GM19239 (cell line): ENCODE measurements at places on chromosomes 12 and 14.

GRCh38 chr12:57080855-57081254, 2.3 kb upstream of the NEMP1 start:
- no peak for DNase-seq

- DNase-seq, result no peak
Measured at GRCh38 chr12:51846911-51847642, 1.4 kb downstream of the FIGNL2 start.

- DNase-seq, result no peak
Measured at GRCh38 chr12:62717643-62718042, 217.3 kb downstream of the PPM1H start.

DNA sequence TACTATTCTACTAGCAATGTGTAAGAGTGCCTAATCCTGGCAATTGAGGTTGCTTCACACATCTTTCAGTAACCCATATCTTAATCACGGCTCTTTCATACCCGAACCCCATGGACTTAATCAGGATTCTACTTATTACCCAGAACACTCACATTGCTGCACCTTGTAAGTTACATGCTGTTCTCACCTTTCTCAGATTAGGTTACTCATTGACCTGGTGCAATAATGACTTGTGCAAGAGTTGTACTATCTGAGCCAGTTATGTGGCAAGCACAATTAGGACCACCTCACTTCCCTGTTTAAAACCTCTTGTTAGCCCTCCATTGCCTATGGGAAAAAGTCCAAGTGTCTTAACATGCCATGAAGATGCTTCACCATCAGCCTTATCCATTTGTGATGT, 306.7 kb upstream of the E2F7 start:
- no peak for DNase-seq

DNA sequence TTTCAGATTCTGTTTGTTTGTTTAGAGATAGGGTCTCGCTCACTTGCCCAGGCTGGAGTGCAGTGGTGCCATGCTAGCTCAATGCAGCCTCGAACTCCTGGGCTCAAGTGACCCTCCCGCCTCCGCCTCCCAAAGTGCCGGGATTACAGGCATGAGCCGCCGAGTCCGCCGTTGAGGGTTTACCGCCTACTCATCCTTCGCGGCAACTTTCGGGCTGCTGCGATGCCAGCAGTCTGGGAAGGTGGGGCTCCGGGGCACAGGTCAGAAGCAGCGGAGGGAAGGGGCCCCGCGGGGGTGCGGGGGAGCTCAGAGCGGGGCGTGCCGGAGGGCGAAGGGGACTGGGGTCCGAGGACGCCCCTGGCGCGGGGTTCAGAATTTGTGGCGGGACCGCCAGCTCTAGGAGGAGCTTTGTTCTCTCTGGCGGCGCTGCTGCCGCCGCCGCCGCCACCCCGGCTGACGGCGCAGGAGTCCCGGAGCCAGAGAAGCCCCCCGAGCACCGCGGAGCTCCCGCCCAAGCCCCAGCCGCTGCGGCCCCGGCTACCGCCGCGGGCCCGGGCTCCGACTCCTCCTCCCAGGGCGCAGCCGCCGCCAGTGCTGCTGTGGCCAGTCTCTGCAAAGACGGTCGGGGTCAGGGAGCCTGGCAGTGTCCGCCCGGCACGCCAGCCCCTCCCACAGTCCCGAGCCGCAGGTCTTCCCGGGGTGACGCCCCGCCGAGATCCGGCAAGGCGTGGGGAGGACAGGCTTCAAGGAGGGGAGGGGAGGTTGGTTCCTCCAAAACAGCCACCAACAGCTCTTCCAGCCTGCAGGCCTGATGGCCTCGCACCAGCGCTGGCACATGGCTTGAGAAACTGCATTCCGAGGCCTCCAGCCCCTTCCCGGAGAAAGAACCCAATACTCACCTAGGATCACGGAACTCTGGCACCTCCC, 10.9 kb upstream of the KRT77 start:
- no peak for DNase-seq

DNA sequence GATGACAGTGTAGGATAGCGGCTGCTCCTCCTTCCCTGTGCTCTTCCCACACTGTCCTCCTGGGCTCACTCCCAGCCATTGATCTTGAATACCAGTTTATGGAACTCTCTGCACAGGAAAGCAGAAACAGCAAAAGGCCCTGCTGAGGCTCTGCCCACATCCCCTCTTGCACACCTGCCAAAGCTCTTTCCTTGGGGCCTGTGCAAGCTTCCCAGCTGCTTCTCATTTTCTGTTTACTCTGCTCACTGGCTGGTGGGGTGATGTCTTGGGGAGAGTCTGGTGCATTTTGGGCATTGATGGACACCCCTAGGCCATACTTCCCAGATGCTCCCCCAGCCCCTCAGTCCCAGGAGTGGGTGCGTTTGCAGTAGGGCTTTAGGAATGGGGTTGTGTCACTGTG, 361.8 kb downstream of the TMEM121 start:
- DNase-seq, result no peak

DNA sequence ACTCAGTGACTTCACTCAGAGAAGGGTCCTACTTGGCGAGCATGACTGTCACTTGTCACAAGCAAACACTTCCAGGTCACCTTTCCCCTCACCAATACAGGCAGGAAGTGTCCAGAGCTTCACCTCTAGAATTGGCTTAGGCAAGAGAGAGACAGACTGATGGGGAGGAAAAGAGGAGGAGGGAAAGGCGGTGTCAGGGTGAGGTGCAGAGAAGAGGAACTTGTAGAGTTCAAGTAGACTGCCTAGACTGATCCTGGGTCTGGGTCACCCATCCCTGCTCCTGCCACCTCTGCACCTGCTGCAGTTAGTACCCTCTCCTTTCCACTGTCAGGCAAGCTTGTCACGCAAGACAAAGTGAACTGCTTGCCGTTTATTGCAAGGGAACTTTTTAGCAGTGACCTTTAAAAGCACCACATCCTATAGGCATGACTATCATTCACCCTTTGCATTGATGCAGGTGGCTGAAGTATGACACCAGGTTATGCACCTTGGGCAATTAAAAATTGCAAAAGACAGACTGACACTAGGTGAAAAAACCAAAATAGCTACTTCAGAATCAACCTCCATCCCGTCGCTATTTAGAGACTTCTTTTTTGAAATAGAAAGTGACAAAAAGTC, 292.4 kb downstream of the SYT1 start:
- DNase-seq, result no peak

- DNase-seq, result no peak
Measured at GRCh38 chr14:23136566-23137133, 17.6 kb upstream of the CEBPE start.
